Urinary bladder (tissue), 4 donors: ENCODE measurements at places on chromosomes 13 and 19. TPM values are rescaled to one million over a fixed set of nuclear protein-coding genes. Genes with fewer than 3 reads are reported as not detected.

GRCh38 chr13:92994056-92994455, 232.6 kb upstream of the GPC6 start:
- no peak for DNase-seq

Gene ONECUT3
- not detected for total RNA-seq

DNA sequence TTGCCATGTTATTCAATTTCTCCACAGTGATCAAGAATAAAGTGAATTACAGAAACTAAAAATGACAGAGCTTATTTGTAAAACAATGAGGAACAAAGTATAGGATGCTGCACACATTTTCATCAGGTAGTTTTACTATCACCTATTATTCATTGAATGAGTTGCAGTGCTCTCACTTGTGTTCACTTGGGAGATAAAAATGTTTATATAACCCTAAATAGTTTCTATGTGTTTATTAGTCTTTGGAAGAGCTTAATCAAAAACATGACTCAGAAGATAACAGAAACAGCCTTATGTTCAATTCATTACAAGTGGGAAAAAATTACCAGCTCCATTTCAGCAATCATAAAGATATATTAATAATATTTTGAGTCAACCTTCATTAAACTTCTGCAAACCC, 796.2 kb downstream of the SLITRK1 start:
- no peak for DNase-seq

DNA sequence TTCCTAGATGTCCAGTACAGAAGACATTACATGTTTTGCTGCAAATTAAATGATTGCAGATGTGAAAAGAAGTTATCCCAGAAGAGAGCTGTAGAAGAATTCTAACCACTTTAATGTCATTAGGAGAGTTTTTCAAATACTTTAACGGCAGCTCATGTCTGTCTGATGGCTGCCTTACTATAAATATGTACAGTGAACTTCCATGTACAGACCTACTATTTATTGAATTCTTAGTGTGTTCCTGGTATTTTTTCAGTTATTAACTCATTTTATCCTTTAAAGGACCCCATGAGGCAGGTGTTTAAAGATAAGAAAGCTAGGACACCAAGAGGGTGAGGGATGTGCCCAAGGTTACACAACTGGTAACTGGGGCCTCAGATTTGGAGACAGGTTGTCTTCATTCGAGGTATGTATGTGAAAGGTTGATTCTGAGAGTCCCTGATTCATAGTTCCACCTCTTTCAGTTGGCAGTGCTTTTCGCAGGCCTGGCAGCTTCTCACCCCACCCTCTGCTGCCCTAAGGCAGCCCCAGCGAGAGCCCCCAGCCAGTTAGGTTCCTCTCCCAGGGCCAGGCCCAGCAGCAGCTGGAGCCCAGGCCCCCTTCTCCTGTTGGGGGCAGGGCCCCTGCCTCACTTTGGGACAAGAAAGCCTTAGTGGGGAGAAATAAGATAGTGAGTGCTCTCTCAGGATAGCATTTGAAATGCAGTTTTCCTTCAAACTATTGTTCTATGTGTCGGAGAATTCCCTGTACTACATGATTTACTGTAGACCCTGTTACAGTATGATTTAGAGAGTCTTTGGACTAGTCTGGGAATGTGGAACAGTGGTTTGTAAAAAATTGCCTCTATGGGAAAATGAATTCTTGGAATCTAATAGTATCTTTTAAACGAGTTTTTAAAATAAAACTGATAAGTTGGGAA, 67.7 kb upstream of the TEX29 start:
- DNase-seq: no peak

Gene ZNF506
- total RNA-seq: 71.4 TPM

Gene SYCN
- total RNA-seq: not detected

DNA sequence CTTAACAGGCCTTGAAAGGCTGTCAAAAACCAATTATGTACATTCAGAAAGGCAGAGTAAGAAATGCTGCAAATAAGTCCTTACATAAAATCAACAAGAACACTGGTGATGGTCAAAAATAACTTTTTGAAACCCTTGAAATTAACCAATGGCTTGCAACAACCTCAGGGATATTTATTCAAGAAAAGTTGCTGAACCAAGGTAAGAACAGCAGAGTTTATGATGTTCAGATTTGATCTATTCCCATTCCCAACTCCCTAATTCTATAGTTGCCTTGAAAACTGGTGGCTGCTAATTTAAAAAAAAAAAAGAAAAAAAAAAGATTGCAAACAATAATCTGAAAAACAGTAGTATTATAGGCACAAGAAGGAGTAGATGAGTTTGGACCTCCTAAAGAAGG, 109.8 kb upstream of the UFM1 start:
- DNase-seq: no peak

GRCh38 chr19:3721887-3722442, 13.8 kb downstream of the TJP3 start:
- no peak for DNase-seq

GRCh38 chr19:47518139-47518538, 3.3 kb upstream of the NAPA start:
- DNase-seq: no peak

DNA sequence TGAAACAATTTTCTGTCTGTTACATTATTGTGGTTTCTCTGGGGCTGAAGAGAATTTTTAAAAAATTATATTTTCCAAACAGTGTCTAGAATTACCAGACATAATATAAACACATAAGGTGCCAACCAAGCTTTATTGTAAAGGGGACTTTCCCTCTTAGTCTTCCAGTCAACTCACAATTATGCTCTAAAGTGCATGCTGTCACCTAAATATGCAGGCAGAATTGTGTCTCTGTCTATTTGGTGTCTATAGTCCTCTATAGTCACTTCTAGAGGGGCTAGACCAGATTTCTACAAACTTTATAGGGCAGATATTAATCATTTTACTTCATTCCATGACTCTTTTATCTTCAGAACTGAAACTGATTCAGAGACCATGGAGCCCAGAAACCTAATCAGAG, 12.8 kb downstream of the ZNF254 start:
- no peak for DNase-seq

Gene NOTCH3
- total RNA-seq: 53.6 TPM

Gene THAP8
- 2.1 TPM for total RNA-seq

Gene ETV2
- total RNA-seq: 0.32 TPM

Gene CEACAM16
- total RNA-seq: not detected

DNA sequence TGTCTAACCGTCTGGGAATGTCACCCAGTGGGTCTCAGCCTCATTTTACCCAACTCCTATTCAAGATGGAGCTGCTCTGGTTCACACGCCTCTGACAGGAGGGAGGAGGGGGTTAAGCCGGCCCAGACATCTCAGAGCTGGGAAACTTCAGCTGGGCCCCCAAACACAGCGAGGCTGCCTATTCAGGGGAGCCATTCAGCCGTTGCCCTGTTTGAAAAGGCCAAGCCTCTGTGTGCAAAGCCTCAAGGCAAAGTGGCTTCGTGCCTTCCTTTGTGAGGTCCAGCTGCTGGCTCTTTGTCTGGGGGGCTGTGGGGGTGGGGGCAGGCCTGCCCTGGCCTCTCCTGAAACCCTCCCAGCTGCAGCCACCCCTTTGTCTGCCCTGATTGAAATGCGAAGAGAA, 147.4 kb downstream of the PTPRS start:
- no peak for DNase-seq
